CD4-positive, alpha-beta T cell treated with Interleukin-1 beta for 1 hour (primary cell): ENCODE measurements at places on chromosomes 2 and 18.

DNA sequence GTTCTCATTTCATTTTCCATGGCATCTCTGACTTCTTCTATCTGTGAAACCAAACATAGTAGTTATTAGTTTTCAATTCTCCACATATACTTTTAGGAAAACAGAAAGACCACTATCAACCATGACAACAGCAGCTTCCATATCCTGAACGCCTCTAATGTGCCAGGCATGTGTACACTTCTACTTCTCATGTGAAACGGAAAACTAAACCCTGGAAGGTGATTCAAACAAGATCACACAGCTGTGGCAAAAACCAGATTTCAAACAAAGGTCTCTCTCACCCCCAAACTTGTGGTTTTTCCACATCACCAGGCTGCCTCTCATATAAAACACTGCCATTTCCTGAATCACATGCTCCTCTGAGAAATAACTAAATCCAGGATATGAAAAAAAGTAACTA lies 41.8 kb downstream of the PTCD3 start:
- DNase-seq: no peak

DNA sequence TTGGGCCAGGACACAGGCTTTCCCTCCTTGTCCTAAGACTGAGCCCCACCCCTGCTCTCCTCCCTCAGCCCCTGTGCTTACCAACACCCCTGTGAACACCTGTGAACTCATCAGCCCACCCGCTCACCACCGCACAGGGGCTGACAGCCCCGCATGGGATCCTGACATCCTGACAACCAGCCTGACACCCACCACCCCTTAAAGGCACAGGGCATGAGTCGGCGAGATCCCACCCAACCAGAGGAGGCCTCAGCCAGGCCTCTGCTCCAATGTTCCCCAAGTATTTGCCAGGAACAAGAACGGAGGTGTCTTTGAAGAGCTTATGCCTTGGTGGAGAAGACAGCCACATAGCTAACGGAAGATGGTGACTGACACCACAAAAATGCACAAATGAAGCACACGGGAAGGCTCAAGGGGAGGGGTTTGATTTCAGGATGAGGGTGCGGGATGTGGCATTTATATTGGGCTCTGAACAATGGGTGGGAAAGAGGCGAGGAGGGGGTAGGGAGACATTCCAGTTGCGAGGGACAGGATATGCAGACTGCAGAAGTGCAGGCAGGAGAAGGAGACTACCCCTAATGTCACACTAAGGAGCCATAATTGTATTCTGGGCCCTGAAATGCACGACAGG lies 11.0 kb downstream of the RAB11FIP5 start:
- no peak for DNase-seq

GRCh38 chr2:240252191-240252871 lies 111.9 kb upstream of the OTOS start:
- DNase-seq: no peak

- no peak for DNase-seq
These were observed 15.5 kb downstream of the ITPRID2 start for GRCh38 chr2:181907057-181907456.

DNA sequence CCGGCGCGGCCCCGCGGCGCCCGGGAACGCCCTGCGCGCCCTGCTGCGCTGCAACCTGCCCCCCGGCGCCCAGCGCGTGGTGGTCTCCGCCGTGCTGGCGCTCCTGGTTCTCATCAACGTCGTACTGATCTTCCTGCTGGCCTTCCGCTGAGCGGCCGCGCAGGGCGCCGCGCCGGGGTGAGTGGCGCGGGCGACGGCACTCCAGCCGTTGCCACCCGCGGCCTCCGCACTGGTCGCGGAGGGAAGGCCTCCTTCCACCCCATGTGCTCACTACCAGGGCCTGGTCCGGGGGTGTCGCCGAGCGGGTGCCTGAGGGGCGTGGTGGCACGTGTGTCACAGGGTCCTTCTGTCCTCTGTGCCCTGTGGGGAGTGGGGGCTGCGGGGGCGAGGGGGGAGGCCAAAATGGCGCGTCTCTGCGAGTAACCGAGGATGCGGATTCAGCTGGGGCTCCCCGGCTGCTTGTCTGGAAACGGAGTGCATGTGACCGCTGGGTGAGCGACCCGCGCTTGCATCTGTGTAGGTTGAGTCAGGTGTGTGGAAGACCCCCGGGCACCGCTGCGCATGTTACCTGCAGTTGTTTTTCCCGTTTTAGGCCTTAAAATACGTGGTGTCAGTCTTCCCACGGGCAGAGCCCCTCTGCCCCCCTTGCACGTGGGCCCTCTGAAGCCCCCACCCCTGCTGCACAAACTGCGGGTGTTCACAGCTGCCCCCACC lies 58.0 kb downstream of the FAM168B start:
- no peak for DNase-seq
